ENCODE measurements at places on chromosomes 13 and 19.

DNA sequence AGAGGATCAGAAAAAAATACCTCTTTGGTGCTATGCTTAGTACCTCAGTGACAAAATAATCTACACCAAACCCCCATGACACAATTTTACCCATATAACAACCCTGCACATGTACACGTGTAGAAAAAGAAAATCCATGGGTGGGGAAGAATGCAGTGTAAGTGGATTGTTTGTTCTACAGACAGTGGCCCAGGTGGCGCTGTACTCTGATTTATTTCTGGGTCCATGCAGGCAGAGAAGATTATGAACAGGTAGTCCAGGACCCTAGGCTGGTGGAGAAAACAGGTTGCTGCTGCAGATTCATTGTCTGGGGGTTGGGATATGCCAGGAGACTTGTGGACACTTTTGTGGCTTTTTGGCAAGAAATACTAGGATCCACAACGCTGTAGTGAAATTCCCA is 9.1 kb downstream of the ZNF100 start:
- no peak for DNase-seq

- no peak for DNase-seq
Observed at GRCh38 chr19:45899919-45900589, 2.4 kb downstream of the MYPOP start.

GRCh38 chr13:113142876-113143275 is 15.6 kb upstream of the PROZ start:
- no peak for DNase-seq

- DNase-seq: no peak
Observed at GRCh38 chr13:103157016-103157415, 90.8 kb upstream of the SLC10A2 start.

DNA sequence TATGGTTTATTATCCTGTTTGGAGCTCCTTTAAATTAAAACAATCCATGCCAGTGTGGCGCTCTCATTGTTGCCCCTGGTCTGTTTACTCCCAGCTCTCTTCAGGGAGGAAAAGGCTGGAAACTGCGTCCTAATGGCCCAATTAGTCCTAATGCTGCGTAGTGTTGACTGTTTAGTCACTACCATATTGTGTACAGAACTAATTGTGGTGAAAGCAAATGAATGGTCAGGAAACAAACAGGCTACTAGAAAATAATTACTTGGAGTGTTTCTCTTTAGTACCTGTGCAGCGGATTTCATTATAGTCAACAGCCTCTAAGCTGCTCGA is 54.5 kb upstream of the MTIF3 start:
- no peak for DNase-seq
